ENCODE measurements at places on chromosomes 16 and 17. TPM values are rescaled to one million over a fixed set of nuclear protein-coding genes. Genes with fewer than 3 reads are reported as not detected.

Gene GNAO1
- 7.9 TPM for total RNA-seq

Gene ASPHD1
- total RNA-seq: not detected

Gene KRTAP4-4
- not detected for total RNA-seq

Gene HID1
- total RNA-seq: 31.9 TPM

Gene TBX4
- not detected for total RNA-seq

Gene ZSWIM7
- total RNA-seq: 13.0 TPM

Gene NTN1
- 0.08 TPM for total RNA-seq

Gene ITGAD
- not detected for total RNA-seq

Gene CLEC18A
- total RNA-seq: 1.7 TPM

Gene SLX4
- 5.2 TPM for total RNA-seq

Gene CDH16
- total RNA-seq: not detected

Gene ELOB
- total RNA-seq: 102 TPM

Gene HBA1
- not detected for total RNA-seq

Gene CENPV
- 19.4 TPM for total RNA-seq

Gene PPL
- not detected for total RNA-seq

Gene C17orf113
- total RNA-seq: 0.55 TPM

Gene DPEP2
- 43.5 TPM for total RNA-seq

Gene KRT25
- not detected for total RNA-seq

Gene ZNF668
- total RNA-seq: 4.5 TPM

Gene AHSP
- not detected for total RNA-seq

Gene PPM1E
- not detected for total RNA-seq

Gene ASPA
- total RNA-seq: not detected

Gene C1QL1
- total RNA-seq: not detected

Gene USP31
- total RNA-seq: 1.7 TPM

Gene POLG2
- total RNA-seq: 32.8 TPM

Gene PRSS22
- total RNA-seq: 0.93 TPM

Gene CCDC200
- total RNA-seq: 0.47 TPM

Gene SPATA22
- total RNA-seq: 0.92 TPM

Gene CNGB1
- not detected for total RNA-seq

Gene HEATR9
- total RNA-seq: 0.61 TPM

Gene CD300LF
- 0.39 TPM for total RNA-seq

Gene TP53TG3C
- total RNA-seq: not detected

Gene TBC1D16
- total RNA-seq: 2.5 TPM

Gene C17orf107
- 30.5 TPM for total RNA-seq

Gene SYT17
- total RNA-seq: not detected

Gene UNC45B
- 0.20 TPM for total RNA-seq

Gene LGALS9C
- total RNA-seq: not detected

Gene SEZ6
- total RNA-seq: not detected

Gene SKAP1
- total RNA-seq: 92.0 TPM

Gene USP6
- 0.05 TPM for total RNA-seq

Gene KRTAP2-3
- total RNA-seq: not detected

Gene TEPSIN
- 74.4 TPM for total RNA-seq

Gene CTRB1
- not detected for total RNA-seq

Data from CD4-positive, alpha-beta T cell (primary cell).